ENCODE measurements at places on chromosomes 6 and 20.
A peak's percentile ranks its signal among the peaks of the same experiment; 100 is the strongest.

DNA sequence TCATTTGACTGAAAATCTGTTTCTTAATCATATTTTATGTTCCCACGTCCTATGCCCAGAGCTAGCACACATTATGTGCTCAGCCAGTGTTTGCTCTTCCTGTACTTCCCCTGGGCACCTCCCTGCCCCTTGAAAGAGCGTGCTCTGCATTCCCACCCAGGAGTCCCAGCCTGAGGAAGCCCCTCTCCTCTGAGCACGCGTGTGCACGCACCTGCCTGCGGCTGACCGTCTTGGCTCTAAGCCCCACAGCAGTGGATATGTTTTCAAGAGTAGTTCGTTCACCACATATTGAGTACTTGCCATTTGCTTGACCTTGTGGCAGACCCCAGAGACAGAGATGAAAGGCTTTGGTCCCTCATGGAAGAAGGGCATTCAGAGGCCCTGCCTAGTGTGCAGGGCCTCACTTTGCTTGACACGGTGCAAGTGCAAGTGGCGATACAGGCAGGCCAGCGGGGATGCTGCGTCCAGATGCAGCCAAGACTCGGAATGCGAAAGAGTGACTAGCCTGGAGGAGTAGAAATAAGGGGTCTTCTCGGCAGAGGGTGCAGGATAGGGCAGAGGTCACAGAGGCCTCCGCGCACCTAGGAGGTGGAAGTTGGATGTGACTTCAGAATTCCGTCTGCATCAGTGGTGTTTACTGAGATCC is 14.1 kb downstream of the SYNDIG1 start:
- DNase-seq, result no peak

DNA sequence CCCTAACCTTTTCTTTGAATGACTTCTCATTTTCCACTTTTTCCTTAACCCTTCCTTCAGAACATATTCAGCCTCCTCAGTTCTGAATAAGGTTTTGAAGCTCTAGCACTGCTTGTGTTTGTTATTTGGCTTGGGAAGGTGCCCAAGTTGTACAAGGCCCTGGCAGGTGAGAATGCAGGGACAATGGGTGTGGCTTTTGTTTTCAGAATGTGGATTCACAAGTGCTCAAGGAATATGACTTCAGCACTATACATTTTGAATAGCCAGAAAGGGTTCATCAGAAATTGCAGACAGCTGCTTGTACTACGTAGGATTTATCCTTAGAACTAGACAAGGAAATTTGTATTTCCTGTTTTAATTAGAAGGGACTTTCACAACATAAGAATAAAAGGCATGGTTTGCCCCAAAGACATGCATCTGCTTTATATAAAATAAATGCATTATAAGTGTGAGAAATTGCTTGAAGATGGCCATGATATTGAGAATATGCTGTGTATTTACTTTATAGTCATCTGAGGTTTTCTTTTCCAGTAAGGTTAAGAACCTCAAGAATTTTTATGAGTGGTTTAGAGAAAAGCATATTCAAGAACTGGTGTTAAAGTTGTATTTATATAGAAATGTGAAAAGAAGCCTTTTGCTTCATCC is 29.3 kb upstream of the PRDM1 start:
- DNase-seq, result no peak

- peak; percentile 21 for DNase-seq
Measured at GRCh38 chr6:593139-593906, 63.6 kb downstream of the HUS1B start.

GRCh38 chr6:125076482-125076742 is 77.2 kb upstream of the TPD52L1 start:
- DNase-seq, result no peak

DNA sequence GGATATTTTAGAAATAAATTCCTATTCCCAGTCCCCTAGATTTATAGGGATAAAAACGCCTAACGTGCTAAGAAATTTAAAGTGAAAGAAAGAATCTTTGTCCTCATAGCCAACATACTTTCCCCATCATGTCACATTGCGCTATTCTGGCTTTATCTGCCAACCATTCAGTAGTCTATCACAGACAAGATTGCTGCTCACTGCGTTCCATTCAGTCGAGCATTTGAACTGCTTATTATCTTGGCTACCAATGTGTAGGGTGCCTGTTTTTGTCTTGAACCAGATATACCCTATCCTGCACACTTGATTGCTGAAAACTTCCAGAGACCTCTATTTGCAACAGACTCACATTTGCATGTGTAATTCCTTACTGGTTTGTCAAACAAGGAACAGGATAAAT is 751.5 kb downstream of the EPHA7 start:
- DNase-seq, result no peak

DNA sequence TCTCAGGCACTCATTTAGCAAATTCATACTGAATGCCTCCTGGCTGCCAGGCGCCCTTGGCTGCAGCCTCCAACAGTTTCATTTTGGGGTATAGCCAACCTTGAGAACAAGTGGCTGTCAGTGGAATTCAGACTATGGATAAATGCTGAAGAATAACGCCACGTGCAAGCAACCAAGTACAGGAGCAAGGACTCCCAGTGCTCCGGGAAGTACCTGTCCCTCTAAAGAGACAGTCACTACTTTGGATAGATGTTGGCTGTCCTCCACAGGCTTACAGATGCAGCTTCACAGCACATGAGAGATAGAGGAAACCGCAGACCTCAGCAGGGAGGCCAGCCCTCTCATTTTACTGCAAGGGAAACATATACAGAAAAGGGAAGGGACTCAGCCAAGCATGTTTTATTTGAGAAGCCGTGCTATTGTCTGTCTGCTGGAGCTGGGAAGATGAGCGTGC is 658.2 kb downstream of the PTPRT start:
- no peak for DNase-seq

- DNase-seq, result no peak
Measured at GRCh38 chr6:22383016-22383415, 86.2 kb upstream of the PRL start.

- no peak for DNase-seq
Measured at GRCh38 chr20:5192570-5193431, 66.0 kb downstream of the CDS2 start.

GRCh38 chr6:42969934-42970333 is 9.0 kb downstream of the PEX6 start:
- DNase-seq, result no peak

DNA sequence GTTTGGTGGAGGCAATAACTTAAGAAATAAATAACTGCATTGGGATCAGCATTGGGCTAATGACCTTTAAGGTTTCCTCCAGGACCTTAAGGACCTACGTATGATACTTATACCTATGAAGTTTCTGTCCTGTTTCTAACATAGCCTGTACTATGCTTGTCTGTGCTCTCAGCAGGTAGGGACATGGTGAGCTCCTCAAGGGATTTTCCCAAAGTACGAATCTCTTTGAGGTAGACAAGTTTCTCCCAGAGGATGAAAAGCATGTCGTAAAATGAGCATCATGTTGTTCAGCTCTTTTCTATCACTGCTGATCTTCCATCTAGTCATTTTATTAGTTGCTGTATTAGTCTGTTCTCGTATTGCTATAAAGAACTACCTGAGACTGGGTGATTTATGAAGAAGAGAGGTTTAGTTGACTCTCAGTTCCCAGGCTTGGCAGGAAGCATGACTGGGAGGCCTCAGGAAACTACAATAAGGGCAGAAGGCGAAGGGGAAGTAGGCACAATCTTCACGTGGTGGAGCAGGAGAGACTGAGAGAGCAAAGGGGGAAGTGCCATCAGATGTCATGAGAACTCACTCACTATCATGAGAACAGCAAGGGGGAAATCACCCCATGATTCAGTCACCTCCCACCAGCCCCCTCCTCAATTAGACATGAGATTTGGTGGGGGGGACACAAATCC is 77.8 kb upstream of the TGM3 start:
- no peak for DNase-seq

DNA sequence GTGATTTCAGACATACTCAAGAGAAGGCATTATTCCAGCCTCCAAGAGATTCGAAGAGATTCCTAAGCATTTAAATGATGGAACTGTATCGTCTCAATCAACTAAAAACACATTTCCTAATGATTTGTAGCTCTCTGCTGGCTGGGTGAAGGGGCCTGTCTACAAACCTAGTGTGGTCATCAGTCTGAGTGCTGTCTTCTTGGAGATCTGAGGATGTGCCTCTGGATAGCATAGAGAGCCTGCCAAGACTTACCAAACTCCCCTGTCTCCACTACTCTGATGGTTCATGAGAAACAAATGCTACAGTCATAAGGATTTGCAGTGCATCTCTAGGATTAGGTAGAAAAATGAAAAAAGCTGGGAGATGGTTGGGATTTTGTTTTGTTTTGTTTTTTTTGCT is 176.9 kb upstream of the CITED2 start:
- no peak for DNase-seq

DNA sequence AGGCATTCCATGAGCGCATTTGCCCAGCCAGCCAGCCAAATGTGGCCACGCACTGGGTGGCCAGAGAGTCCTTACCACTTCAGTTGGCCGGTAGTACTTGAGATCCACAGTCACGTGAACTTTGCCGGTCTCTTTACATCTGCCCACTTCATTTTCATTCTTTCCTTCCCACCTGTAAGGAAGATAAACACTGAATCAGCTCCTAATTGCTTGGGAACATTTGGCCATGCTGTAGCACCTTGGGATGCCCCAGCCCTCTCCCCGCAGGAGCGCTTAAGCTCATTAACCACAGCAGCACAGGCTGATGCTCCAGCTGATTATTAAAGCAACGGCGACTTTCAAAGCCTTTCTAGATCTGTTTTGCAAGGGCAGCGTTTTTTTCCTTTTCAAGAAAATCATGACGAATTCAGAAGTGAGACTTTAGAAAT is 116.6 kb downstream of the FOXC1 start:
- peak; percentile 18 for DNase-seq

- no peak for DNase-seq
Measured at GRCh38 chr6:83096791-83097190, 29.3 kb downstream of the DOP1A start.

DNA sequence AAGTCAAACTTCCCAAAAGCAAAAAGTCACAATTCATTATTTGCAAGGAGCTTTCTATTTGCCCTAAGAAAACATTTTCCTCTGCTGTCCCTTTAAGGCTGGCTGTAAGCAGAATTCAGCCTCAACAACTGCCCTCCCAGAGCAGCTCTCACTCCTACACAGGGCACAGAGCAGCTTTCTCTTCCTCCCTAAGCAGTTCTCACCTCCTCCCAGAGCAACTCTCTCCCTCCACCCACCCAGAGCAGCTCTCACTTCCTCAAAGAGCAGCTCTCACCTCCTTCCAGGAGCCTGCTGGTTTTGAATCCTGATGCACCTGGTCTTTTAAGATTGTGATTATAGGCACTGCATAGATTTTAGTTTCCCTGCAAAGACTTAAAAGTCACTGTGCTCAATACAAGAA is 120.6 kb upstream of the TMEM181 start:
- DNase-seq, result no peak

DNA sequence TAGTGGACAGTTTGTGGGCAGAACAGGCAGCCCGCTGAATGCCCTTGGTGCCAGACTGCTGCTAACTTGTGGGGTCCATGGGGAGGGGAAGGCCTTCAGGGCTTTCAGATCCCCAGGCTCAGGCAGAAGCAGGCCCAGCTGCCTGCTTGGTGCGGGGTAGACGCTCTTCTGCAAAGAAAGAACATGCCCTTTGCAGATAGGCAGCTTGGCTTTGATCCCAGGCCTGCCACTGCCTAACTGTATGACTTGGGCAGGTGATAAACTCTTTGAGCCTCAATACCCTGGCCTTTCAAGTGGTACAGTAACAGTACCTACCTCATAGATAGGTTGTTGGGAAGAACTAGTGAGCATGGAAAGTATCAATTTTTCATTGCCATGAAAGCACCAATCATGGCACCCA is 28.4 kb downstream of the CHMP4B start:
- DNase-seq, result peak; percentile 32

GRCh38 chr6:1285556-1285955 is 26.3 kb upstream of the FOXQ1 start:
- DNase-seq, result no peak

DNA sequence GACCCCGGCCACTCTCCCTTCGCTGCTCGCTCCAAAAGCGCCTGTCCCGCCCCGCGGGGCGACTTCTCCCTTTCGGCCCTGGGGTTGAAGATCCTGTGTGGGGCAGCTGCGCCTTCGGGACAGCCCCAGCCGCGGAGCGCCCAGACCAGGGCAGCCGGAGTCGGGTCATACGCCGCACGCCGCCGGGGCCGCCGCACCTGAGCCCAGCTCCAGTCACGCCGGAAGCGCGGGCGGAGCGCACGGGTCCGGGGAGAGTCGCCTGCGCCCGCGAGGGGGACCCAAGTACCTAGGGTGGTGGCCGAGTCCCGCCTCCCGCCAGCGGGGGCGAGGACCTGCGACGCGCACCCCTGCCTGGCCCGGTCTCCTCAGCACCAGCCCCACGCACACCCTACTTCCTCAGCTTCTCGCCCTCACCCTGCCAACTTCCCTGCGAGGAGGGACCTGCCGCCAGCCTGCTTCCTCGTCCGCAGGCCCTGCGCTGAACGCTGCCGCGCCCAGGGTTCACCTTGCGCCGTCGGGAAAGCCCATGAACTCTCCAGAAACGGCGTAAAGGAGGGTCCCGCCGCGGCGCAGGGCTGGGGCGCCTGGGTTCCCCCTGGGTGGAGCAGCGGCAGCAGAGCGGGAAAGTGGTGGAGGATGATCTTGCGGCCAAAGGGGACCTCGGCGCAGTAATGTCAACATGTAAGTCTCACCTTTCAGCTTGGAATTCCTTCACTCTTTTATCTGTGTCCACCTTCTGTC is at the start of gene ADGRG6:
Gene ADGRG6, plus strand, starts transcription at position 357 of the 741 bp plus-strand sequence. Its CDS starts 323 bp downstream, at position 680.
- DNase-seq, result peak; percentile 8

GRCh38 chr6:137426007-137426689 is 68.0 kb downstream of the OLIG3 start:
- no peak for DNase-seq

GRCh38 chr6:39102071-39102820 is 12.7 kb downstream of the SAYSD1 start:
- no peak for DNase-seq

DNA sequence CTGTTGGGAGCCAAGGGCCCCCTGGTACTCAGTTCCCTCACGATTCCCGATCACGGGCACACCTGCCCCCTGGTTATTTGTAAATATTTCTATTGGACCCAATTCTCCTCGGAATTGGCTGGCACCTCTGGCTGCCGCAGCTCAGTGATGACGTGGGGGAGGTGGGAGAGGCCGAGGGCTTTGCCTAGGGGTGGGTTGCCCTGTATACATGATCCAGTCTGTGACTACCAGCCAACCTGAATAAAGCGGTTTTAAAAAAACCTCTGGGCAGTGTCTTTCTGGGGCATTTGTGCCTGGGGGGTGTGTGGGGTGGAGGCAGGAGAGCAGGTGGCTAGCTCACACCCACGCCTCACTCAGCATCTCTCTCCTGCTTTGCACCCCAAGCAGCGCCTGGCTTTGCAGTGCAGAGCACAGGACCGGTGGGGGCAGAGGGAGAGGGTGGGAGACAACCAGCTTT is 42.2 kb downstream of the VSTM2L start:
- no peak for DNase-seq

GRCh38 chr20:49887251-49888211 is 27.8 kb downstream of the SPATA2 start:
- no peak for DNase-seq

DNA sequence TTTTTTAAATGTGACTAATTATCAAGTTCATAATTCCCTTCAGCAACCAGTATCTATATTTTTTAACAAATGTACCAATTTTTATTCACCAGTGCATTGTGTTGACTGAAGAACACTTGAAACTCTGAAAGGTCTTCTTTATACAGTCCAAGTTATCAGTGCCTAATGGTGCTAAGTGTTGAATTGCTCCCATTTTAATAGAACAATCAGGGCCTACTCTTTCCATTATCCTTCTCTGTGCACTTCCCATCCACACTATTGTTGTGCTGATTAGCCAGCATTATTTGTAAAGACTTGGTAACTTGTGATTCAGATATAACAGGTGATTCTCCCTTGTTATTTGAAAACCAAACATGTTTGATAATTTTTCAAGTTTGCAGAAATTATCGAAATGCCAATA is 1209.7 kb upstream of the MAP3K7 start:
- no peak for DNase-seq

Data from SHP77 (cell line).